Mesendoderm (in vitro differentiated cells): ENCODE measurements at places on chromosomes 16 and 17.
A peak's percentile ranks its signal among the peaks of the same experiment; 100 is the strongest.

GRCh38 chr16:8720080-8720966 is 45.9 kb downstream of the ABAT start:
- peak; percentile 73 for DNase-seq

DNA sequence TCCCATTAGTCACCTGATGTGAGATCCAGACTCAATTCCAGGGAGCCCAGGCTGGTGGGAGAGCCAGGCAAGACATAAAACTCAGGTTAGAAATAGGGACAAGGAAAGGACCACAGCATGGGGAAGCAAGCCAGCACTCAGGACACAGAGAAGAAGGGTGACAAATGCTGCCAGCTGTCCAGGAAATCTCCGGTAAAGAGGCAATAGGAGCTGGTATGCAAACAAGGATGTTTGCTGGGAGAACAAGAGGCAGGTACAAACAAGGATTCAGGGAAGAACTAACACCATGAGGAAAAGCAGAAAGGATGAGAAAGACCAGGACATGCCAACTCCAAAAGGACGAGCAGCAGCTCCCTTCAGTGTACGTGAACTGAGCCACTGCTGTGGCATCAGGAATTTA is 10.2 kb upstream of the TXNDC11 start:
- no peak for DNase-seq

- DNase-seq, result no peak
Measured at GRCh38 chr16:22402191-22402590, 27.8 kb upstream of the CDR2 start.

GRCh38 chr17:39527220-39527813 is 66.0 kb downstream of the CDK12 start:
- peak; percentile 67 for DNase-seq

DNA sequence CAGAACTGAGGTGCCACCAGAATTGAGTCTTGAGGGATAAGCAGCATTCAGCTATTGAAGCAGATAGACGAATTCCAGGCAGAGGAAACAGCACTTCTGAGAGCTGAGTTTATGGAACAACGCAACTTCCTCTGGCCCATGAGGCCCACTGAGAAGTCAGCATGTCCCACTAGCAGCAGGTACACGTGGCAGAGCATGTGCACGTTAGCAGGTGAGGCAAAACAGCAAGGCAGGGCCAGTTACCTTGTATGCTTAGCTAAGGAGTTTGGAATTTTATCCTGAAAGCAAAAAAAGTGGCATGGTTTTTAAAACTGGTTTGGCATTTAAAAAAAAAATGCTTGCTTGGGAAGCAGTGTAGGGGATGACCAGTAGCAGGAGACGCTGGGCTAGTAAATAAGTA is 305.6 kb downstream of the CPPED1 start:
- no peak for DNase-seq

DNA sequence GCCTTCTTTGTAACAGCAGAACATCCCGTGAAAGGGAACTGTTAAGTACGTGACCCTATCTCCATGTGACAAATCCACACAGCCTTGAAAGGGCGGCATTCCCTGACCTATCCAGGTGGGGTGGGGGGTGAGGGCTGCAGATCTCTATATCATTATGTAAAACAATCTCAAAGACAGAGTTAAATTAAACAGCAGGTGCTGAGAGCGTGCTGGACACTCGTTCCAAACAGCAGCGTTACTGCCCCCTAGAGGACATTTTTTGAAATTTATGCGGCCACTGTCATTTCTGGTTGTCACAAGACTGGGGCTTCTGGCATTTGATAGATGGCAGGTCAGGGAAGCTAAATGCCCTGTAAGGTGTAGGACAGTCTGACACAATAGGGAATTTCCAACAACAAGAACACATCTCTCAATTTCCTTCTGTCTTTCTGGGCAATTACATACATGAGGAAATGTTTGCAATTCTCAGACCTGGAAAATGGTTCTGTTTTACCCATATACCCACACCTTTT is 6.7 kb upstream of the SLC25A39 start:
- peak; percentile 84 for DNase-seq

DNA sequence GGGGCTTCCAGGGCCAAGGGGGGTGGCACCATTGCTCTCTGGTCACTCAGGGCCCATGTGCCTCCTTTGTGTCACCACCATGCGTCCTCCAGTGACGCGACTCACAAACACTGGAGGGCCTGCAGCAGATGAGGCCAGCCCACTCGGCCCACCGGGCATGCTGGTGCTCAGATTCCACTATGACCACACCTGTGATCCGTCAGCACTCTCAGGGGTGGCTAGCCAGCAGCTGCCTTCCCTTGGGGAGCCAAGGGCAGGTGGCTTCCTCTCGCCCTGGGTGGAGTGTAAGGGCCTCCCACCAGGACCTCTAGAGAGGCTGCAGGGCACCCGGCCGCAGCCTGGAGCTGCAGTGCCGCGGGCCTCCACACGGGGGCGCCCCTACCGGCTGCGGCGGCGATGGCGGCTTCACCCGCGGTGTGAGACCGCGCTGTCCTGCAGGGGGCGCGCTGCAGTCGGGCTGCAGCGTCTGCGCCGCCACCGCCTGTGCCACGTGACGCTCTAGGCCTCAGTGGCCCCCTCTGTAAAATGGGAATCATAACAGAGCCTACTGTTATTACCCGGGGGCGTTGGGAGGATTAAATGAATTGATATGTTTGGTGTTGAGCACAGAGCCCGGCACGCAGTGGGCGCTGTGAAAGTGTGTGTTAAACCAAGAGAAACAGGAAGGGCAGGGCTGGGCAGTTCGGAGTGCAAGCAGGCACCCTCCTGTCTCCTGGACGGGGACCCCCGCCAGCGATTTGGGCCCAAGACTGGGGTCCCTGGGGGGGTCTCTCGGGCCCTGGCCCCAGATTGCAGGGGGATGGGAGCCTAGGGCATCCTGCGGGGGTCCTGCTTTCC is 192.4 kb upstream of the GSE1 start:
- DNase-seq, result peak; percentile 74
